ENCODE measurements at places on chromosomes 6 and 20. TPM values are rescaled to one million over a fixed set of nuclear protein-coding genes. Genes with fewer than 3 reads are reported as not detected.

MOXD1 gene
- not detected for total RNA-seq

GRCh38 chr6:106154326-106154725 lies 68.2 kb downstream of the PRDM1 start:
- no peak for DNase-seq

DNA sequence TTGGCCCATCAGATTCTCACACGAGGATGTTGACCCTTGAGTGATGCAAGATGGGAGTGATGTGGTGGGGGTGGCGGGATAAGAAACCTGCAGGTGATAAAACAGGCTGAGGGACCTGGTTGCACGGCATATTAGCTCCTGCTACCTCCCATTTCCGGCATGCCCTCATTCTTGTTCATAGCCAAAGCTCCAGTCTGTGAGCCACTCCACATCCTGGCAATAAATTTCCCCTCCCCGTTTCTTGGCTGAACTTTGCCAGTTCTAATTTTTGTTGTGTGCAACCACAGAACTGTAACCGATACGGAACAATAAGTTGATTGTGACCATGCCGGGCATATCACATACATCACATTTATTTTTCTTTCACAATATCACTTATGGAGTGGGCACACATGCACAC lies 41.6 kb upstream of the NFATC2 start:
- DNase-seq, result no peak

GRCh38 chr6:136792095-136792409 lies 225 bp downstream of the MAP3K5 start:
- DNase-seq, result no peak

DNA sequence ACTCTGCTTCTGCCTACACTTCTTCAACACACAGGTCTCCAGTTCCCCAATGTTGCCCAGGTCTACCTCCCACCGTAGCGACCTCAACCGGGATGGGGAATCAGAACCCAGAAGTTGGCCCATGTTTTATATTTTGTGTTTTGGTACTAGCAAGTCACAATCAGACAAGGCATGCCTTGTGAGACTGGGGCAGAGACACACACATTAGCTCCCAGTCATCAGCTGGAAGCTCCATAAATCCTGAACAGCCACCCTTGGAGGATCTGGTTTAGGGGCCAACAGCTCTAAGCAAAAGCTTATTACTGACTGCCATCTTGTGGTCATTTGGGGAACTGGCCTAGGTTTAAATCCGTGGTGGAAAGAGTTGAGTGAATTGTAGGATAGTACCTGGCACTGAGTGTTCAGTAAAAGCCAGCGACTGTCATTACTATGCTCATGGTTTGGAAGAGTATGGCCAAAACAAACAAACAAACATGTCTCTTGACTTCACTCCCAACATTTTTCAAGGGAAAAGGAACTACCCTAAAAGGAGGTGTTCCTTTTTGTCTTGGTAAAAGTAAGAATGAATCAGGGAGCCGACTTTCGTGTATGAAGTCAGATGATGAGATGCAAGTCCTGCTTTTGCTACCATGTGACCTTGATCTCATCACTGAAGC lies 40.5 kb downstream of the PIM1 start:
- DNase-seq, result peak; percentile 81

DNA sequence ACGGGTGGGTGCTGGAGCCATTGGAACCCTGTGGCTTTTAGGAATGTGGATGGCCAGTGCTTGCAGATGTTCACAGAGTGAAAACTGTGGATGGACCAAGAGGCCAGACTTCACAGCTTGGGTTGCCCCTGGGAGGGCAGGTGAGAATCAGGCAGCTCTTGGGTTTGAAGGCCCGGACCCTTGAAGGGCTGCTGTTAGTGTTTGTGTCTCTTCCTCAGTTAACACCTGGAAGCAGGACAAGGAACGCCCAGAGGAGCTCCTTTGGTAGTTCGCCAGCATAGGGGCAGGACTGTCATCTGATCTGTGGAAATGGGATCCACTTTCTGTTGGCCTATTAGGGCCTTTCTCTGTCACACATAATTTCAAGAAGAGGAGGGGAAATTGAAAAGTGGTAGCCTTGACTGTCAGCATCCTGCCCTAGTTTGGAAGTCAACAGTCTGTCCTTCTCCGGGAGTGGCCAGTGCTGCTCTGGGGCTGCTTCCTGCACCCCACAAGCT lies 43.6 kb downstream of the RIOK1 start:
- DNase-seq, result no peak

All from activated CD4-positive, alpha-beta memory T cell treated with anti-CD3 and anti-CD28 coated beads, Interleukin-2, amount 10 ng/mL, durations not matched to agents 7 days and 5 days (primary cell).